CD4-positive, alpha-beta T cell treated with Interleukin-15 for 1 hour (primary cell): ENCODE measurements at places on chromosomes 12 and 14.

GRCh38 chr12:48045965-48046518, 41.8 kb upstream of the COL2A1 start:
- DNase-seq = no peak

DNA sequence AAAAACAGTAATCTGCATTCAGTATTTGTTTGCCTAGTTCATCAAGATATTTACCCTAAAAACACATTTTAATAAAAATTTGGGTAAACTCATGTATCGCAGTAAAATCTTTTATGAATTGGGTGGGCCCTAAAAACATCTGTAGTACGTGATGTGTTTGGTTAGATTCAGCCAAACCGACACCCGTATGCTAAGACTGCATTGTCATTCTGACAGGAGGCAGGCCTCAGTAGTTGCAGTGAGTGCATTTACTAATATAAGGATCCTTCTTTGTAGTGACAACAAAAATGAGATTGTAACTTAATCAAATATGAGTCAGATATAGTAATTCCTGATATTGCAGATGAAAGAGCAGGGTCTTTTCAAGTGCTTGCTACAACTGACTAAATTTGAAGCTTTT, 191.8 kb downstream of the SLC16A7 start:
- no peak for DNase-seq

DNA sequence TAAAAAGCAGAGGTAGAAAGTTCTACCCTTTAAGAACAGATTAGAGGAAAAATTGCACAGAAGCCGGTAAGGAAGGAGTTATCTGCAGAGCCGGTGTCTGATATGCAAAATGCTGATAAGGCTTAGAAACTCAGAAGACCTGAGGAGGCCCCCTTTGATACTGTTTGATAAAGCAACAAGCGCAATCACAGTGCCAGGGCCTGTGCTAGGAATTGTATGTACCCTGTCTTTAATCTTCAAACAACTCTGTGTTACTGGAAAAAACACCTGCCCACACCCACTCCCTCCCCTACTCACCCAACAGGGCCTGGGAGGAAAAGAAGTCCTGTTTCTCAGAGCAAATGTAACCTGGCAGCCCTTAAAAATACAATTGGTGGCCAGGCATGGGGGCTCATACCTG, 112.7 kb upstream of the FUT8 start:
- DNase-seq = no peak

- DNase-seq = no peak
Measured at GRCh38 chr12:103886195-103886797, 43.9 kb upstream of the HSP90B1 start.

DNA sequence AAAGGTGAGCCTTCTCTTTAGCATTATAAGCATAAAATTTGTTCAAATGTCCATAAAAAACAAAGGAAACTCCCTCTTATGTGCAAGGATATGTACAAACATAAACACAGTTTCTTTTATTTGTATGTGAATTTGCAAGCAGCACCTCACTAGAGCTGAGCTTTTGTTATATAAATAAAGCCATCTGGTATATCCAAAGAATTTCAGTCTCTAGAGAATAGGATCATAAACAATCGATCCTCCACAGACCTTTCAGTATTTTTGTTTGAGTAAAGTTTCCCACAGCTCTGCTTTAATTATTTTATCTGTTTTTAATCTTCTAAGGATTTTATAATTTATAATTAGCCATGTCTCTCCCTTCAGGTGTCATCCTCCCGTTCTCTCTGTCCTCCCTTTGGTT, 89.2 kb downstream of the OTOGL start:
- no peak for DNase-seq

DNA sequence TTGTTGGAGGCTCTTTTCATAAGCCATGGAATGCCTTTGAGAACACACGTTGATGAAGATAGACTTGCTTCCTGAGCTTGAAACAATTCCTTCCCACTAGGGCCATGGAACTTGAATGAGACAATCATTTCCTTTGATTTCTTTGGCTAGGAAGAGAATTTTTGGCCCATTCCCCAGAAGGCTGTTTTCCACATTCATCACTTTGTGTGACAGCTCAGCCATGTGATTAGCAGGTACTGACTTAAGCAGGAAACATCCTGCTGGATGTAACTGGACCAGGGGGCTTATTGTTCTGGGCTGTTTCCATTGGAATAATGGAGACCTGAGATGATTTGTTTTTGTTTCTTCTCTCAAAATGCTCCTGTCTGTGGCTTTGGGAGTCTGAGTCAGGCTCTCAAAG, 469.8 kb upstream of the SEL1L start:
- DNase-seq = no peak

DNA sequence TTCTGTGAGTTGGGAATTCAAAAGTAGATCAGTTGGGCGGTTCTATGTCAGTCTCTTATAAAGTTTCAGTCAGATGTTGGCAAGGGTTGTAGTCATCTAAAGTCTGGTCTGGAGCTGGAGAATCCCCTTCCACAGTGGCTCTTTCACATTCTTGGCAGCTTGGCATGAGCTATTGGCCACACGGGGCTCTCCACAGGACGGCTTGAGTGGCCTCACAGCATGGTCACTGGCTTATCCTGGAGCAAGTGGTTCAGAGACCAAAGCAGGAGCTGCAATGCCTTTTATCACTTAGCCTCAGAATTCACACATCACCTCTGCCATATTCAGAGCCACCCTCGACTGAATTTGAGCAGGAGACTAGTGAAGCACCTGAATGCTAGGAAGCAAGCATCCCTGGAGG, 7.1 kb upstream of the KICS2 start:
- DNase-seq = no peak

DNA sequence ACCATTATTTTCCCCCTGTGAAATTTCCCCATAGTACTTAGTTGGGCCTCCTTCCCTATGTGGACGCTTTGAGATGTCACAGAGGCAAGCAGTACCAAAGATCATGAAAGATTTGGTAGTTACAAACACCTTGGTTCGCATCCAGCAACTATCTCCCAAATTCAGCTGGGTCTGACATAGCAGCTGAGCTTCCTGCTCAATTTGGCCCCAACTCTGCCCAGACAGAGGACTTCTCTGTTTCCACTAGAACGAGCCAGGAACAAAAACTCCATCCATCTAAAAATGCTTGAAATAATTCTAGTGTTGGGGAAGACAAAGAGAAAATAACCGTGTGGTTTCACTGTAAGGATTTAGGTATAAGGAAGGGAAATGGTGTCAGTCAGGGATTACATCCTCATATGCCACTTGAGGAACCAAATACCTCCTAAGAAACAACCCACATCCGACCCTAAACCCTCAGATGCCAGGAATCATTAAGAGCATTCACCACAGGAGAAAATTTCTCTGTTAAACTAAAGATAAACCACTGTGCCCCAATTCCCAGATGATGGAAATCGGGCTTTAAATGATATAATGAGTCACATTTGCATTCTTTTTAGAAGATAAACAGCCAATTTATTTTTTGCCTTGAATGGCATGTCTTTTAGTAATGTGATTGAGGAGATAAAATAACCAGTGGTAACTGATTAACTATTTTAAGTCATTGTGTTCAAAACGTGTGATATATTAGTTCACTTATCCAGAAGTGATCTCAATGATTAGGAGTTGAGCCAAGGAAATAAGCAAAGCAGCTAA, 103.7 kb upstream of the IFNG-AS1 start:
- no peak for DNase-seq

GRCh38 chr14:103317251-103317650, 16.8 kb upstream of the EIF5 start:
- DNase-seq = no peak

DNA sequence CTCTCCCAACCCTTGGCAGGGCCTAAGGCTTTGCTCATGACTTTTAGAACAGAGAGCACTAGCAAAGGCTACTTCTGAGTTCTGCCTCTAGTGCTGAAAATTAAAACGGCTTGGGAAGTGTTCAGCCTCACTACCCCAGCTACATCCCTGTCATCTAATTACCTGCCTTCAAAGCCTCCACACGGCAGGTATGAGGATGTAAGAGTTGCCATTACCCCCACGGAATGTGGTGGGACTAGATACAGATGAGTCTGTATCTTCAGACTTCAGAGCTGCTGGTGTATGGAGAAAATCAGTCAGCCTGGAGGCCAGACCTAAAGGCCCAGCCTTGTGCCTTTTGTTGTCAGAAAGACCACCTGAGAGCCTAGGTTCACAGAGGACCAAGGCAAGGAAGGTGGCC, 214.6 kb upstream of the NOS1 start:
- no peak for DNase-seq
